ENCODE measurements at places on chromosomes 12 and 14. TPM values are rescaled to one million over a fixed set of nuclear protein-coding genes. Genes with fewer than 3 reads are reported as not detected.

Gene CLEC4E
- total RNA-seq = 1.4 TPM

Gene IRF2BPL
- 41.1 TPM for total RNA-seq

Gene M6PR
- total RNA-seq = 83.0 TPM

Gene PRH1
- 4.2 TPM for total RNA-seq

Gene NGB
- total RNA-seq = not detected

Gene ANO6
- total RNA-seq = 49.0 TPM

Data from Right ventricle myocardium inferior (tissue), 1 donor.